KG1 (cell line): ENCODE measurements at places on chromosomes 12 and 14.
A peak's percentile ranks its signal among the peaks of the same experiment; 100 is the strongest.

GRCh38 chr12:20452496-20453010 lies 84.2 kb downstream of the PDE3A start:
- no peak for DNase-seq

GRCh38 chr14:99749763-99750715 lies 43.2 kb upstream of the EML1 start:
- DNase-seq, result no peak

GRCh38 chr14:100375266-100375962 lies 52.3 kb downstream of the SLC25A47 start:
- DNase-seq, result peak; percentile 18

DNA sequence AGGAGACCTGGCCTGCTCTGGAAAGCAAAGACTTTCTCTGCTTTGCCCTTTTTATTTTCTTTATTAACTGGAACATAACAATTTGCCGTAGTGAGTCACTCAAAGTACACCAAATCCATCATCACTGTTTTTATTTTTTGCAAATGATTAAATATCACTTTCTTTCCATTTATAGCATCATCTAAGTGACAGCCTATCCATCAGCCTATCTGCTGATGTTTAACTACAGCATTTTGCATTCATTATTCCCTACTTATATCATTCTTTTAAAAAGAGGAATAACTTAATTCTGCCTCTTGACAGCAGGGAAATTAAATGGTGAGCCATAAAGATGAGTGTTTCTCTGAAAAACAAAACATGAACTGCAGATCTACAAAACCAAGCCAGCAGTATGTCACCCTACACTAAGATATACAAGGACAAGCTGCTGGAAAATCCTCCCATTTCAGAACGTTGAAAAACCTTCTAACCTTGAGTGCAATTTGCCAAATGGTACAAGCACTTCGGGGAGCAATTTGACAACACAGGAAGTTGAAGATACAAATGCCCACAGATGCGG lies 821.3 kb upstream of the TMEM132C start:
- DNase-seq, result no peak

DNA sequence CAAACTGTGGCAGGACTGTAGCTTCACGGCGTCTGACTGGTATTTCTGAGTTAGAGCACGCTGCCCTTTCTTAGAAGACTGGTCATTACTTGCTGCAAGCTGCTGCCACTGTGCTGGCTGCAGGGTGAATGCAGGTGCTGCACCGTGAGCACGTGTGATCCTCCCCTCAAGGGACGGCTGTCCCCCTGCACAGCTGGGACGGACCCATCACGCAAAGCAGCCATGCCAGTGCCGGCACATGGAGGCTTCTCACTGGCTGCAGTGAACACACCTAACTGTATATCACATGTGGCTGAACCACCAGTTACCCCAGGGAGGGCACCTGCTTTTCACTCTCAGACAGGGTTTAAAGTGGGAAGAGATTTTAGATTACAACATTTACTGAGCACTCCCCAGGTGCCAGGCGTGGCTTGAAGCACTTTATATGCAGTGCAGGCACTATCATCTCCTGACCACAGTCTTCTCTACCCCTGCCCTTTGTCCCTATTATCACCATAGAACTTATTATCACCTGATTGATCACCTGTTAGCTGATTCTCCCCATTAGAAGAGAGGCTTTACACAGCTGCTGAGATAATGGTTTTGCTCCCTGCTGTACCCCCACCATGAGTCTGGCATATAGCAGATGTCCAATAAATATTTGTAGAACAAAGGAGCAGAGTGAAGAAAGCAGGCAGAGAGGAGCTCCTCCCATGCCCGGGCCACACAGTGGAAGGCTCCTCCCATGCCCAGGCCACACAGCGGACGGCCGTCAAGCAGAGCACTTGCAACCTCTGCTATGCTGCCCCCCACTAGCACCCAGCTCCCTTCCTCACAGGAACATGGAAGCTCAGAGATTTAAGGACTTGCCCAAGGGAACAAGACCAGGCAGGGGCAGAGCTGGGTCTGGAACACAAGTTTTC lies 25.9 kb downstream of the SLC25A47 start:
- no peak for DNase-seq

DNA sequence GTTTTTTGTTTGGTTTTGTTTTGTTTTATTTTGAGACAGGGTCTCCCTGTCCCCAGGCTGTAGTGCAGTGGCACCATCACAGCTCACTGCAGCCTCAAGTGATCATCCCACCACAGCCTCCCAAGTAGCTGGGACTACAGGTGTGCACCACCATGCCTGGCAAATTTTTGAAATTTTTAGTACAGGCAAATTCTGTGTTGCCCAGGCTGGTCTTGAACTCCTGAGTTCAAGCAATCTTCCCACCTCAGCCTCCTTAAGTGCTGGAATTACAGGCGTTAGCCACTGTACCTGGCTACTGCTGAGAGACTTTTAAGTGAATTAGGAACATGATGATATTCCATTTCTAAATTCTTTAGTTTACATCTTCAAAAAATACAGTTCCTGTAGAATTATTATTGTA lies 2.6 kb downstream of the LYZ start:
- no peak for DNase-seq

- no peak for DNase-seq
Observed at GRCh38 chr12:131380965-131381705, 329.8 kb upstream of the SFSWAP start.

DNA sequence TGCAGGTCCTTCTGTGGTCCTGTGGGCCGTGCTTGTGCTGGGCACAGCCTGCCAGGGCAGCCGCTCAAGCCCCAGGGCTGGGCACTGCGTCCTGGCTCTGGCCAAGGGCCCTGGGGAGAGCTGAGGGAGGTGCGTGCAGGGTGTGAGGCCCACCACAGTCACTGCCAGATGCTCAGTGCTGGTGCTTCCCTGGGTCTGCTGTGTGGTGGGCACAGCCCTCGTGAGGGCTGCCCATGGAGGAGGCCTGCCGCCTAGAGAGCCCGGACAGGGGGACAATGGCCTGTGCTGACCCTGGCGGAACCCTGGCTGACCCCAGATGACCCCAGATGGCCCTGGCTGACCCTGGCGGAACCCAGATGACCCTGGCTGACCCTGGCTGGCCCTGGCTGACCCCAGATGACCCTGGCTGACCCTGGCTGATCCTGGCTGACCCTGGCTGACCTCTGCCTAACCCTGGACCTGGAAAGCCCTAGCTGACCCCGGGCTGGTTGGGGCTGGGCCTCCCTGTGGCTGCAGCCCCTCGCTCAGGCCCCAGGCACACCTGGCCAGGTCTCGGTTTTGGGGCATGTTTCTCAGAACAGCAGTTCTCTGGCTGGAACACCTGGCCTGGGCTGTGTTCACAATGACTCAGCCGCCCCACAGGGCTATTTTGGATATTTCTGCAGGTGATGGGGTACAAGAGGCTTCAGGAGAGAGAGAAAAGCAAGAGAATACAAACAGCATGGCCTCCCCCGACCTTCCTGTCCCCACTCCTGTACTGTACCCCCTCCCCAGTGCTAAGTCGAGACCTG lies 55.4 kb downstream of the TMEM121 start:
- no peak for DNase-seq

DNA sequence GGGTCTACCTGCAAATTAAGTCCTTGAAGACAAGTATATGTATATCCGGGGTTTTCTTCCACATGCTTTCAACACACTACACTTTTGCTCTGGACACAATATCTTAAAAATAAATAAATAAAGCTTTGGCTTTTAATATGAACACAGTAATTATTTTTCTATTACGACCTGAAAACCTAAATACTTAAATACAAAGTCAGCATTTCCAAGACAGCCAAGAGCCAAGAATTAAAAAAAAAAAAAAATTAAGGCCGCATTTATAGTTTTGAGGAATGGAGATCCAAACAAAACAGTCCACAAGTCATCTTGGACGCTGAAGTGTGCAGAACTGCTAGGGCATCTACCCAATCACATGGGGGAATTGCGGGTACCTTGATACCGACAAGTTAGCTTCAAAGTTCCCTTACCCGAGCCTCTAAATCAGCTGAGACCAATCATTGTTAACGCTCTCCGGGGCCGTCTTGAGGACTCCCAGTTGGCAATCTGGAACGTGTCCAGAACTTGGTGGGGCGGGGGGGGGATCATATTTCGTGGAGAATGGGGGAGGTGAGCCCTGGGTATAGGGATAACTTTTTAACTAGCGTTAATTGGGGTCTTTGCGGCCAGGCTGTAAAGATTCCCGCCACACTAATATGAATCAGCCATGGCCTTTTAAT lies 731 bp upstream of the PCNX4 start:
- DNase-seq, result no peak

DNA sequence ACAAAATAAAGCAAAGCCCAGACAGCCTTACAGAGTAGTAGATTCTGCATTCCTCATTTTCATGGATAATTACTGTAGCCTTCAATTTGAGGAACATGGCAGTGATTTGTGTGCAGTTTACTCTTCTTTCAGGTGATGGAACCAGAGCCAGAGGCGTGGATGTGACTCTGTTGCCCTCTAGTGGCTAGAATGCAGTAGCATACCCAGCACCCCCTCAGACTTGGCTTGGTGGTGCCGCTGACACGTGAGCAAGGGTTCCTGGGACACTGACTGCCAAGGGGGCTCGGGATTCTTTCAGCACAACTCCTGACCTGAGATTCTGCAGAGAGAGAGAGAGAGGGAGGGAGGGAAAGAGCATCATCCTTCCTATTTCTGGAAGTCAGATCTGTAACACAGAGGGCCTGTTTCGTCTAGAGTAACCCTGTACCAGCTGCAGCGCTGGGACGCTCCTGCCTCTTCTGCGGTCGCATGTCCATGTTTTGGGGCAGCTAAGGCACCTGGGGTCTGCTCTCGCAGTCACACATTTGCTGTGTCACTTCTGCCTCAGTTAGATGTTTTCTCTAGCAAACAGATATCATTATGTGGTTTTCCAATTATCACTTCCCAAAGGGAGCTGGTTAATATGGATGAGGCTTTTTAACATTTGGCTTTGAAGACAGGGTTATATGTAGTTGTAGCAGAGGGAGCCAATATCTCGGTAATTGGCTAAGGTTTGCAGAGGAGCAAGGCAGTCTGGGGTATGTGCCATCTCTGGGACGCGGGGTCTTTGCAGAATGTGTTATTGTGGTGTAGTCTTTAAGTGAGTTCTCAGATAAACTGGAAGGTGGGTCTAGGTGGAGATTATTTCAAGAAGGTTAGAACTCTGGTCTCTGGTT lies 428.1 kb downstream of the NRXN3 start:
- DNase-seq, result no peak

DNA sequence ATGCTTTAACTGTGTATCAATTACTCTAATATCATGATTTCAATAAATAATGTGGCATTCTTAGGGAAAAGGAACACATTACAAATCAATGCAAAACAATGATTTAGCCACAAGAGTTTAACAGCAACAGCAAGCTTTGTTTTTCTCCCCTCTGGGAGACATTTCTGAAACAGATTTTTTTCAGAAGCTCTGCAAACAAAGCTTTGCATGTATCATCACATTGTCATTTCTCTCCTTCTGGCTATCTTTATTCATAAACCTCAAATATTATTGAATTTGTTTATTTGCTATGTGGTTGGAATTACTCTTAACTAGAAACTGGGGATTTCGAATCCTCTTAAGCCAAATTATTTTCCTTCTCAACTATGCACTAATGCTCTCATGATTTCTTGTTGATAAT lies 278.4 kb upstream of the ATXN7L3B start:
- DNase-seq, result no peak

GRCh38 chr12:118103201-118103600 lies 610 bp downstream of the VSIG10 start:
- DNase-seq, result no peak

GRCh38 chr14:64968167-64968566 lies 4.0 kb downstream of the RAB15 start:
- DNase-seq, result no peak

GRCh38 chr12:52539083-52539820 lies 13.7 kb downstream of the KRT71 start:
- no peak for DNase-seq

GRCh38 chr12:70351076-70351475 lies 15.0 kb upstream of the KCNMB4 start:
- no peak for DNase-seq

- no peak for DNase-seq
Observed at GRCh38 chr12:109879351-109880042, 844 bp downstream of the GLTP start.

DNA sequence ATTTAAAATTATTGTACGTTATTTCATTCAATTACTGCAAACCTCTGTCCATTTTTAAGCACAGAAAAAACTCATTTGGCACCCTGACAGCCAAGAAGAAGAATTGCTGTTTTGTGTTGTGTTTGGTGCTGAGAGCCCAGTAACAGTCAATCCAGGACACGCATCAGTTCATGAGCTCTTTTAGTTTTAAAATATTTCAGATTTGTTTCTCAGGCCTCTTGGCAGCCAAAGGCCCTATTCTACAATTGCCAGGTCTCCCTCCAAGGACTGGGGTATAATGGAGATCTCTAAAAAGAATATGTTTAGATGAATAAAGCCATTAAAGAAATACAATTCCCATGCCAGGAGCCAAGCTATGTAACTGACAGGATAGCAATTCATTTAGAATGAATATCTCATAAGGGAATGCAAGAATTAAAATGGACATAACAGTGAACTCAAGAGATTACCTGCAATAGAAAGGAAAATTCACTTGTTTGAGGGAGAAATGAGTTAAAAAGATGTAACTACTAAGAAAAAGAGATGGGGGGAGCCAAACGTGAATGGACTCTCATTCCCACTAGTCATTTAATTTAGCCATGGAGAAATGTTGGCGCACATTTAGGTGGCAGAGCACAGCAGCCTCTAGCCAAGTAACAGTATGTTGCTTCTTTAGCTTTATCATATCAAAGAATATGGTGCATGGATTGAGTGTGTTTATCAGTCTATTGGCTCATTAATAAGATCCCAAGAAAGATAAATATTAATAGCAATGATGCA lies 140.6 kb upstream of the PELI2 start:
- DNase-seq, result no peak

DNA sequence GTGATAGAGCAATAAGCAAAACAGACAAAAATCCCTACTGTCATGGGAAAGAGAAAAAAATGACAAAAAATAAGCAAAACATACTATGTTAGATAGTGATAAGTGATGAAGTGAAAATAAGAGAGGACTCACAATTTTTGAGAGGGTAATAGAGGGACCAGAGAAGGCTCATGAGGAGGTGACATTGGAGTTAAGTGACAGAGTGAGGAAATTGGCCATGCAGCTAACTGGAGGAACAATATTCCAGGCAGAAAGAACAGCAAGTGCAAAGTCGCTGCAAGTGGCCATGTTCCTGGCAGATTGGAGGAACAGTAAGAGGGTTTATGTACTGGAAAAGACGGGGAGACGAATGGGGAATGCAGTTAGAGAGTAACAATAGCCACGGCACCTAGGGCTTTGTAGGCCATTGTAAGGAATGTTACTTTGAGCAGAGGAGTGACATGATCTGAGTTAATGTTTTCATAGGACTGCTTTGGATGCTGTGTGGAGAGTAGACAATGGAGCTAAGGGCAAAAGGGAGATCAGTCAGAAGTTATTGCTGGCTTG lies 1.4 kb upstream of the SAV1 start:
- no peak for DNase-seq

- no peak for DNase-seq
Observed at GRCh38 chr12:130966443-130967030, 12.8 kb downstream of the ADGRD1 start.
